ENCODE measurements at places on chromosomes 3 and 15. TPM values are rescaled to one million over a fixed set of nuclear protein-coding genes. Genes with fewer than 3 reads are reported as not detected.

- peak; percentile 67 for DNase-seq
Measured at GRCh38 chr15:29074045-29074444, 188.3 kb downstream of the APBA2 start.

DNA sequence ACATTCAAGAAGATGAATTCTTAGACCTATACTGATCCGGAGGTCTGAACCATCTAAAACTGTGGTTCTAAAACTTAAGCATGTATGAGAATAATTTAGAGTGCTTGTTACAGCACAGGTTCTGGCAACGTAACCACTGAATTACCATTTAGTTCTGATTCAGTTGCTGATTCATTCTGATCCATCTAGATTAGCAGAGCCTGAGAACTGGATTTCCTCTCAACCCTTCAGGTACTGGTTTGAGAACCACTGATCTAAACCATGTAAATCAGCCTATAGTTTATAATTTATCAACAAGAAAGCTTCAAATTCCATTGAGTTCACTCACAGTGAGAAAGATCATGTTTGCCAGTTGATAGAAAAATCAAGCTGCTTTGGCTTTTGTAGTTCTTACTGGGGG lies 1001.1 kb upstream of the EPHA6 start:
- no peak for DNase-seq

DNA sequence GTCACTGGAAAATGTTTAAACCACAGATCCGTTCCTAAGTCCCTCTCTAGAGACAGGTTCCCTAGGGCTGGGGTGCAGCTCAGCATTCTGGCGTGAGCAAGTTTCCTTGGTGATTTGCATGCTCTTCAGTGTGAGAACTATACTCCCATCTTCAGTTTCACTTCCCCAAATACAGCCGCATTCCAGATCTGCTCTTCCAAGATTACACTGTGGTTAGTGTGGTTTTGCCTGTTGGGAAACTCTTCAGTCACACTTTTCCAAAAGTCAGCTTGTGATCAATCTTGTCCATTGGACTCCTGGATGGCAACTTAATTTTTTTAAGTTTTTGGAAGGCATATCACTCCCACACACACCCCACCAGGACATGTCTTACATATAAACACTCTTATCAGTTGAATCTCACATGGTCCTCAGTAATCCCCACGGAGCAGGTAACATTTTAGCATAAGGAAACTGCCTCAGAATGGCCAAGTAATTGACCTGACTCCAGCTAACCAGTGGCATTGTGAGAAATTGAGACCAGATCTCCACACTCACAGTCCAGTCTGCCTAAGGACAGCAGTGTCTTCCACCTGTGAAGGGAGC lies 33.5 kb upstream of the PTPN23 start:
- DNase-seq = no peak

- DNase-seq = no peak
Measured at GRCh38 chr3:99394831-99395778, 243.3 kb upstream of the COL8A1 start.

GRCh38 chr3:31710123-31710803 lies 177.5 kb downstream of the STT3B start:
- no peak for DNase-seq

- DNase-seq = no peak
Measured at GRCh38 chr3:106750092-106750491, 627.1 kb upstream of the CCDC54 start.

- DNase-seq = no peak
Measured at GRCh38 chr3:126984391-126985131, 1.6 kb downstream of the PLXNA1 start.

- DNase-seq = no peak
Measured at GRCh38 chr3:38653685-38654537, 4.4 kb upstream of the SCN5A start.

DNA sequence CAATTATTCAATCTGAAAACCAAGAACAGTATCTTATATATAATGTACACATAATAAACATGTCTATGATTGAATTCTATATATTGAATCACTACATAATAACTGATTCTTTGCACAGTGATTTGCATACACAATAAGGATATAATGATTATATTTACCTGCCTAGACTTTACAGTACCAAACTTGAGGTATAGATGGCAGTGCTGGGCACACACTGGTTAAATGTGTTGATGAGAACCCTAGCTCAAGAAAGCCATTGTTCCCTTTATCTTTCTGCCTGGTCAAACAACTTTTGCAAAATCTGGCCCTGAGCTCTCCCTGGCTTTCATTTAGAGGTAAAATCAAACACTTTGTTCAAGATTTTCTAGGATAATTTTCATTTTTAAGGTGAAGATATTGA lies 697.7 kb downstream of the TUSC7 start:
- DNase-seq = peak; percentile 4

RAB8B gene
- 56.8 TPM for total RNA-seq

GRCh38 chr3:160210799-160211221 lies 14.4 kb upstream of the C3orf80 start:
- peak; percentile 21 for DNase-seq

- no peak for DNase-seq
Measured at GRCh38 chr3:117118604-117119003, 409.0 kb downstream of the TUSC7 start.

GPR160 gene
- total RNA-seq = 1.8 TPM

DNA sequence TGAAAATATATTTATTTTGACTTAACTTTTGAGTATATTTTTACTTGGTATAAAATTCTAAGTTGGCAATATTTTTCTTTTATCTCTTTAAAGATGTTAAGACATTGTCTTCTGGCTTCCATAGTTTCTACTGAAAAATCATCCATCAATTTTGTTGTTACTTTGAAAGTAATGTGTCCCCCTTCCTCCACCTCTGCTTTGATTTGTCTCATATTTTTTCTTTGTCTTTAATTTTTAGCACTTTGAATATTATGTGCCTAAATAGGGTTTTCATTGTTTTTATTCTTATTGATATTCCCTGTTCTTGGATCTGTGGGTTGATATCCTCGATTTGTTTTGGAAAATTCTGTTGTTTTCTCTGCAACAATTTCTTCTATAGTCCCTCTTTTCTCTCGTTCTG lies 157.4 kb downstream of the CD47 start:
- DNase-seq = no peak

- DNase-seq = no peak
Measured at GRCh38 chr3:150202711-150203110, 205.4 kb upstream of the TSC22D2 start.

GHRL gene
- total RNA-seq = 0.51 TPM

DNA sequence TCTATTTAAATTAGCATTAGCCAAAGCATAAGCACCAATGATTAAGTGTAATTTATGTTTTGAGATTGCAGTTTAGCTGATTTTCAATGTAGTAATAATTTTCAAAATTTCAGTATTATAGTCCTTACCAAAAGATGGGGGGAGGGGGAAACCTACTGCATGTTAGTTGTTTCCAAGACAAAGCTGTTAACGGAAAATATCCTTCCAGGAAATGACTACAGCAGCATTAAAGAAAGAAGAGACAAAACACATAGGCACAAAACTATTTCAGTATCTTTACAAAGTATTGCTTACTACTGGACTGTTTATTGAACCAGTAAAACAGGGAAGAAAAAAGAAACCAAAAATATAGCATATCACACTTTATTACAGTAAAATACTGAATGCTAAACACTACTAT lies 10.5 kb downstream of the BNIP2 start:
- peak; percentile 84 for DNase-seq

SLC12A6 gene
- 22.2 TPM for total RNA-seq

GRCh38 chr3:57963811-57964346 lies 44.3 kb upstream of the FLNB start:
- peak; percentile 32 for DNase-seq

LIPH gene
- 0.13 TPM for total RNA-seq

- no peak for DNase-seq
Measured at GRCh38 chr15:101539492-101539891, 50.0 kb upstream of the PCSK6 start.

DNA sequence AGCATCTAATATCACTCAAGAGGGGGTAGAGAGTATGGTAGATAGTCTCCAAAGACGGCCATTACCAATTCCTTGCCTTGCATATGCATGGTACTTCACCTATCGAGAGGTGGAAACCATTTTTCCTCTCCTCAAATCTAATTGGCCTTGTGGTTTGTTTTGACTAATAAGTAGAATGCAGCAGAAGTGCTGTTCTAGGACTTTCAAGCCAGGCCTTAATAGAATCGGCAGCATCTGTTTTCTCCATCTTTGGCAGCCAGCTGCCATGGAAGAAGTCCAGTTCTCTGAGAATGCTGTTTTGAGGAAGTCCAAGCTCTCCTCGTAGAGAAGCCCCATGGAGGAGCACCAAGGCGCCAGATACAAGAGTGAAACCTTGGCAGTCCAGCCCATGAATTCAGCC lies 59.1 kb upstream of the RASGRP1 start:
- DNase-seq = no peak

DNA sequence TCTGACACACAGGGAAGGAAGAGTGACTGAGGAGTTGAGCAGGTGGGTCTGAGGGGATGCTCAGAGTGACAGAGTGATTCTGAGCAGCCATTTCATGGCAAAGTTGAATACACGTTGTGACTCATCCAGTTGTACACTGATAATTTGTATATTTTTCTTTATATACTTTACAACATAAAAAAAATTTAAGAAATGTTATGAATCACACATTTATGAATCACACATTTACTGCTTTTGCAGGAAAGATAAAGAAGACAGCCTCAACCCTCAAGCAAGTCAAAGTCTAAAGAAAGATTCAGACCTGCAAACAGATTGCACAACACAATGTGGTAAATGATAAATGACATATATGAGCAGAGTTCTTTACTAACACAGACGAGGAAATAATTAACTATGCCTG lies 21.0 kb upstream of the CHMP2B start:
- DNase-seq = no peak

- no peak for DNase-seq
Measured at GRCh38 chr3:69288161-69288895, 97.6 kb downstream of the FRMD4B start.

DNA sequence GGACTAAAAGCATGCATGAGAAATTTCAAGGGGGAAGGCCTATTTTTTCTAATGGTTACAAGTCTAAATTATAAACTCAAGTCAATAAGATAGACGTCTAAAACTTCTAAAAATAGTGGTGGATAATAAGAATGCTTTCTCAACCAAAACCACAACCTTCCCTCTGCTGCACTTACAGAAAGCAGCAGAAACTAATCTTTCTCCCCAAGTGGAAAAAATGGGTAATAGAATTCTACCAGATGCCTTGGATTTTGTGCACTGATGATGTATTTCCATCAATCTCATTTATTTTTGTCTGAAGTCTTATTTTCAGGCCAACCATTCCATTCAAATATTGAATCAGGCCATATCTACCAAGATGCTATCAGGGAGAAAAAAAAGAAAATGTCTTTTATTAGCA lies 344.7 kb downstream of the NEK10 start:
- DNase-seq = no peak

THRB gene
- 0.13 TPM for total RNA-seq

DNA sequence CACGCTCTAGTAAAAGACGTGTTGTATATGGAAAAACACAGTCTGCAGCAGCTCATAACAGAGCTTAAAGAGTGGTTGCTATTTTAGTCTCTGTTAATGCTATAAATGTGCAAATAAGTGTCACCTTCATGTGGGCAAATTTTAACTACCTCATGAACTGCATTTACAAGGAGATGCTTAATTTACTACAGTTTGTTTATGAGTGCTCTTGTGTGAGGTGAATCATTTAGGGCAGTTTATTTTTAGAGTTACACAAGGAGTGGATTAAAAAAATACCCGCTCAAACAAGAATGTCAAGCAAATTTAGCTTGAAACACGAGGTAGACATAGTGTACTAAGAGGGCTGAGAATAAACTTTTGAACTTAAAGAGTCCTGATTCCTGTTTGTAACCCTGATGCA lies 579.0 kb downstream of the MFSD1 start:
- DNase-seq = no peak

DNA sequence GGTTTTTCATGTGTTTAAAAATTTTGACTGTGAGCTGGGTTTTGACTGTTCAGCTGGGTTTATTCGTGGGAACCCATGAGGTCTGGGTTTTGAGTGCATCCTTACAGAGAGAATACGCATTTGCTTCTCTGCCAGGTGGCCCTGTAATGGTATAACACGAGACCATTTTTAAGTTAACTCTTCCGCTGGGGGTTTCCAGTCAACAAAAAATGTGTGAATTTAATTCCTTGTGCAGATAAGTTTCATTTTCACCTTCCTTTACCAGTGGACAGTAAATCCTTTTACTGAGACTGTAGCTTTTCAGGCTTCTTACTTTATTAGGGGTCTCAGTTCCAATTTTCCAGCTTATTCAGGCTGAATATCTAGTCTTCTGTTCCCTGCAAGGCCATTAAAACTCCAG lies 149.6 kb downstream of the OPA1 start:
- DNase-seq = no peak

DNA sequence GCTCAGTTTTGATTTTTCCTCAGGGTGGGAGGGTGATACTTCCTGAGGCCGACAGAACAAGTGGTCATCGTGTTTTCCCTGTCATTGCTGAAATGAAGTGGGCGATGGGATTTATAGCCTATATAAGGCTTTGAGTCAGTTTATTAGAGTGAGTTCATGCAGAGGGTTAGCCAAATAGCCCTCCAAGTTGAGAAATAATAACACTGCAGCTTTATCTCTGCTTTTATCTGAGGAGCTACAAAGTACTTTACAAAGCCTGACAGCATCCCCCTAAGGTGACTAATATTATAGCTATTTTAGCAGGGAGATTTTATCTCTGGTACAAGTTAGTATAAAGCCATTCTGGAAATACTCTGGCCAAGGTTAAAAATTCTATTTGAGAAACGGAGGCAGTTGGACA lies 389.6 kb downstream of the MFSD1 start:
- peak; percentile 80 for DNase-seq

GRCh38 chr3:194312186-194312742 lies 38.9 kb downstream of the CPN2 start:
- DNase-seq = no peak

GOLGA6L25 gene
- total RNA-seq = not detected

UBAP1L gene
- 3.8 TPM for total RNA-seq

GRCh38 chr3:155232605-155233004 lies 60.9 kb downstream of the STRIT1 start:
- no peak for DNase-seq

GRCh38 chr3:142586803-142587406 lies 8.4 kb upstream of the ATR start:
- peak; percentile 68 for DNase-seq

- DNase-seq = no peak
Measured at GRCh38 chr3:35654476-35654875, 15.2 kb downstream of the ARPP21 start.

DNA sequence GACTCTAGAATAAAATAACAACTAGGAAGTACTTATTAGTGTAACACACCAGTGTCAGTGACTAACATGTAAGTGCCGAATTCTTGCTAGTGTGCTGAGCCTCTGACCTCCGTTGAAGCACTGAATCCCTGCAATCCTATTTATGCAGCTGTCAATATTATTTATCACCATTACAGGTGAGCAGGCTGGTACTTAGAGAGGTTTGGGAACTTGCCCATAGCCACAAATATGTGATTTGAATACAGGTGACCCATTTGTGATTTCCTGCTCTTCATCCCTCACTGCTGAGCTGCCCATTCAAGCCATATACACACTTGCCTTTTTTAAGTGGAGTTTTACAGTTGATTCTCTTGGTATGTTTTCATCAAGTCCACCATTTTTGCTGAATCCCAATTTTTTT lies 12.2 kb downstream of the EIF4E3 start:
- DNase-seq = no peak

- no peak for DNase-seq
Measured at GRCh38 chr3:43366481-43366880, 80.1 kb downstream of the SNRK start.

- peak; percentile 82 for DNase-seq
Measured at GRCh38 chr3:44883999-44884431, 9.6 kb downstream of the TGM4 start.

GRCh38 chr15:39589815-39590644 lies 9.2 kb downstream of the THBS1 start:
- DNase-seq = peak; percentile 41

LRRC31 gene
- not detected for total RNA-seq

Data from dermis microvascular lymphatic vessel endothelial cell (primary cell).